ENCODE measurements at places on chromosomes 6 and 20.

DNA sequence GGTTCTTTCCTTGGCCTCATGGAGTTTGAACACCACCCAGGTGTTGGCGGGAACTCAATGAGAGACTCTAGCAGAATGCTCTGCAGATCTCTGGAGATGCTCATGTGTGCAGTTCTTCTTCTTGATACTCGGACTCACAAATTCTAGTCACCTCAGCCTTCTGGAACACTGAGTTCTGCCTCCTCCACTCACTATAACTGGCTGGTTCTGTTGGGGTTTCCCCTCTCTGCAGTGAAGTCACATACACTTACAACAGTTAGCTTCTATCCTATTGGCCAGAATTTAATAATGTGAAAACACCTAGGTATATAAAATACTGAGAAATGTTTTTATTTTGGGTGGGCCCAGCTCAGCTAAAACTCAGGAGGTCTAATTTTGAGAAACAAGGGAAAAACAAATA lies 109.6 kb upstream of the HIVEP1 start:
- no peak for DNase-seq

- DNase-seq: no peak
Observed at GRCh38 chr6:164695896-164696295, 613.5 kb downstream of the C6orf118 start.

- DNase-seq: no peak
Observed at GRCh38 chr6:12269110-12269509, 21.1 kb upstream of the EDN1 start.

- DNase-seq: no peak
Observed at GRCh38 chr20:49540687-49541435, 27.1 kb downstream of the PTGIS start.

DNA sequence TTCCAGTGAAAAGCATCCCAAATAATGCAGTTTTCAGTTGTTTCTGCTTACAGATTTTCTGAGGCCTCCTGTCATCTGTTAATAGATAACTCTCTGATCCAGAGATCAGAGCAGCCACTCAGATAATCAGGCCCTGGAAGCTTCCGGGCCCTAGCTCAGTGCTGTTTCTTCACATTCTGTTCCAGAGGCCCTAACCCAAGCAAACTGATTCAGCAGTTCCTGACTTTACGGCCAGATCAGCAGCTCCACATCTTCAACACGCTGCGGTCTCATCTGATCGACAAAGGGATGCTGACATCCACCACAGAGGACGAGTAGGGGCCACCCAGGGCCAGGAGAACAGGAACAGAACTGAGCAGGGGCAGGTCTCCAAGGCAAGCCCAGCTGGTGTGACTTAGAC lies 63.1 kb downstream of the CDS2 start:
- DNase-seq: no peak

- DNase-seq: no peak
Observed at GRCh38 chr6:21208081-21208795, 385.3 kb upstream of the SOX4 start.

GRCh38 chr6:7526755-7527154 lies 14.7 kb upstream of the DSP start:
- DNase-seq: no peak

- no peak for DNase-seq
Observed at GRCh38 chr6:13787137-13787536, 27.2 kb downstream of the MCUR1 start.

DNA sequence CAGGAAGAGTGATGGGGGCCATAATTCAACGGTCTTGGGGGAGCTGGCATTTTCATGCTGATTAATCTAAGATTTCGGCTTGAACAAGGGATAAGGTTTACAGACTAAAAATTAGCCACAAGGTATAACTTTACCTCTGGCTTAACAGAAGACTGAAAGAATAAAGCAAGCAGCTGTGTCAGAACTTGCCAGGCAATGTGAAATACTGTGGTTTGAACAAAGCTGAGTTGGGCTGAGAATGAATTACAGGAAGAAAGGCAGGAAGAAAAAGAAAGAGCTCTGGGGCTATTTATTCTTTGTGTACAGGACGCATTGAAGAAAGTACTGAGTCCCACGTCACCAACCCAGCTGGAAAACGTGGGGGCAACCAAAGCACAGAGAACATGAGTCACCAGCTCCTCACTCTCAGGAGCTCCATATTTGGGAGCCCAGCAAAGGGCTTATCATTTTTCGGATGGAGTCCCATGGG lies 121.5 kb upstream of the NEDD9 start:
- DNase-seq: peak; percentile 31

GRCh38 chr6:79040083-79040482 lies 38.0 kb downstream of the PHIP start:
- DNase-seq: no peak

DNA sequence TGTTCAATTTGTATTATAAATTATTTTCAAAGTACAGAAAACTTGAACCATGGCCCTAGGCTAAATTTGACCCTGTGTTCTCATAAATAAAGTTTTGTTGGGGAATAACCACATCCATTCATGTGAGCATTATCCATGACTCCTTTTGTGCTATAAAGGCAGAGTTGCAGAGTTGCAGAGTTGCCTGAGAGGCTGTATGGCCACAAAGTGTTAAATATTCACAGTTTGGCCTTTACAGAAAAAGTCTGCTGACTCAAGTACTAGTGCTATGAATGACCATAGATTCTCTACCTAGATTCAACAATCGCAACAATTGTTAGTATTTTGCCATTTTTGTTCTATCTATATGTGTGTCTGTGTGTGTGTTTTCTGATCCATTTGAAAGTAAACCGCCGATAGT lies 46.2 kb upstream of the BEND3 start:
- DNase-seq: no peak

DNA sequence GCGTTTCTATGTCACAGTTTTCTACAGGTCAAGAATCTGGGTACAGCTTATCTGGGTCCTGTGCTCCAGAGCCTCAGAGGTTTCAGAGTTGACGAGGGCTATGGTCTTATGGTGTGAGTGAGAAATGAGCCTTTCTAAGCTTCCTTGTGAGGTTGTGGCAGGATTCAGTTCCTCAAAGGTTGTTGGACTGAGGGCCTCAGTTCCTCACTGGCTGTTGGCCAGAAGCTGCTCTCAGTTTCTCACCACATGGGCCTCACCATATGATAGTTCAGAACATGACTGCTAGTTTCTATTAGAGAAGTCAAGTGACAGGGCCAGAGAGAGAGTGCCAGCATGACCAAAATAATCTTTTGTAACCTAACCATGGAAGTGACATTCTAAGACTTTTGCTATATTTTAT lies 96.1 kb downstream of the NUS1 start:
- DNase-seq: no peak

DNA sequence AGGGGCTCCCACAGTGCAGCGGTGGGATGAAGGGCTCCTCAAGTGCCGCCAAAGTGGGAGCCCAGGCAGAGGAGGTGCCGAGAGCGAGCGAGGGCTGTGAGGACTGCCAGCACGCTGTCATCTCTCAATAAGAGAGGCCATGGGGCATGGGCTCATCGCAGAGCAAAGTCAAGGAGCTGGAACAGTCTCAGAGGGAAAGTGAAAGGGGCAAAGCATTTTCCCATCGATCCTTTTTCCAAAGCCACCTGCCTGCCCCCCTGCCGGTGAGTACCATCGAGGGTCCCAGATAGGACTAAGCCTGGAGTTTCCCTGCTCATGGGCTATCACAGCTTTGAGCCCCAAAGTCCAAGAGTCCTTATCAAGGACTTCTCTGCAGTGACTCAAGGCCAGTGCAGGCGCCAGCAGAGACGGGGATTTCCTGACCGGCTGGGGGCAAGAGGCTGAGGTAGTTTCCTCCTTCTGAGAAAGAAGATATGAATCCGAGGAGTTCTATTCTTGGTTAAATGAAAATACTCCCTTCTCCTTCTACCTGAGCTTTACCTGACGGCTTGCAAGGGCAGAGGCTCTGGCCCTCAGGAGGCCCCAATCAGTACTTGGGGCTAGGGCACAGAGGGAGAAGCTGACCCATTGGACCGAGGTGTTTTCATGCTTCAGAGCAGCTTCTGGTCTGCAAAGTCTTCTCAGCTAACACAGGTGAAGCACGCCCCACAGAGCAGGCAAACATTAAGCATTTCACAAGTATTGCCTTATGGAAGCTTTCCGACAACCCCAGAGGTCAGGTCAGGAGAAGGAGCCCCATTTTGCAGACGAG lies 22.6 kb downstream of the ETV7 start:
- no peak for DNase-seq

GRCh38 chr20:19387251-19387650 lies 174.8 kb downstream of the SLC24A3 start:
- DNase-seq: no peak

DNA sequence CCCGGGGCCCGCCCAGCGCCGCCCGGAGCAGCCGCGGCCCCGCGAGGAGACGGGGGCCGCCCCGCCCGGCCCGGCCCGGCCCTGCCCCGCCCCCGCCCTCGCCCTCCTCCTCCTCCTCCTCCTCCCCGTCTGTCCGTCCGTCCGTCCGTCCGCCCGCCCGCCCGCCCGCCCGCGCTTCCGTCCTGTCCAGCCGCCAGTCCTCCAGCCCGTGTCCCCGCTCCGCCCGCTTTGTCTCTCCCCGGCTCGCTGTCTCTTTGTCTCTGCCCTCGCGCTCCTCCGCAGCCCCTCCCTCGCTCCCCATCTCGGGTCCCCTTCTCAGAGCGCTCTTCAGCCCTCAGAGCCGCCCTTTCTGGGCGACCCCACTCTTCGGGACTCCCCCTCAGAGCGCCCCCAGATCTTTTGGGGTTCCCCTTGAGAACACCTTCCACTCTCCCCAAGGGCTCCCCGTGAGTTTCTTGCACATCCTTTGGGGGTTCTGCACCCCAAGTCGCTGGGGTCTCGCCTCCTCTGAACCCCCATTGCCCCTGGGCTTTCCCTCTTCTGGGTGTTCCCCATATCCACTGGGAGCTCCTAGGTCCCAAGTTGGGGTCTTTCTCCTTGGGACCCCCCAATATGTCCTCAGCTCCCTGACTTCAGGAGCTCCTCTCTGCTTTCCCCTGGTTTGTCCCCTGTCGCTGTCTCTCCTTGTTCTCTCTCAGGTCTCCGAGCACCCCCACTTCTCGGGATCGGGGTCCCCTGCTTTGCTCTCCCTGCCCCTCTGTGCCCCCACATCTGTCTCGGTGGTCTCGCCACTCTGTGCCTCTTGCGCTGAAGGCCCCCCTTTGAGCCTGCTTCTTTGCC lies 79.5 kb upstream of the MYL9 start:
- DNase-seq: no peak

DNA sequence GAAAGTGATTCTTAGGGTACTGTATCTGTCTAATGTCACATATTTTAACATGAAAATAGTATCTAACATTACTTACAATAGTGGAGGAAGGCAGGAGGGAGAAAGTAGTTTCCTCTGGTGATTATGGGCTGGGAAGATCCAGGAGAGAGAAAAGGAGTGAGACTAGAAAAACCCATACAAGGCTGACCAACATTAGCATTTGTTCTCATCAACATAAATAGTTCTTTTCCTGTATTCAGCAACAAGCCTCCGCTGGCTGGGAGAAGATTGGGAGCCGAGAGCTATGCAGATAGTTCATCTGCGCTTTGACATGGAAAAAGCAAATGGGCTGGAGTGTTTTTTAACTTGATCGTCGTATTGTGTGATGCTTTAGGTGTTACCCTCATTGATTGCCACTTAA lies 239.4 kb downstream of the PHACTR1 start:
- DNase-seq: no peak

All from anterior cingulate cortex (tissue), 58 donors.